ENCODE measurements at places on chromosomes 1 and 21.

DNA sequence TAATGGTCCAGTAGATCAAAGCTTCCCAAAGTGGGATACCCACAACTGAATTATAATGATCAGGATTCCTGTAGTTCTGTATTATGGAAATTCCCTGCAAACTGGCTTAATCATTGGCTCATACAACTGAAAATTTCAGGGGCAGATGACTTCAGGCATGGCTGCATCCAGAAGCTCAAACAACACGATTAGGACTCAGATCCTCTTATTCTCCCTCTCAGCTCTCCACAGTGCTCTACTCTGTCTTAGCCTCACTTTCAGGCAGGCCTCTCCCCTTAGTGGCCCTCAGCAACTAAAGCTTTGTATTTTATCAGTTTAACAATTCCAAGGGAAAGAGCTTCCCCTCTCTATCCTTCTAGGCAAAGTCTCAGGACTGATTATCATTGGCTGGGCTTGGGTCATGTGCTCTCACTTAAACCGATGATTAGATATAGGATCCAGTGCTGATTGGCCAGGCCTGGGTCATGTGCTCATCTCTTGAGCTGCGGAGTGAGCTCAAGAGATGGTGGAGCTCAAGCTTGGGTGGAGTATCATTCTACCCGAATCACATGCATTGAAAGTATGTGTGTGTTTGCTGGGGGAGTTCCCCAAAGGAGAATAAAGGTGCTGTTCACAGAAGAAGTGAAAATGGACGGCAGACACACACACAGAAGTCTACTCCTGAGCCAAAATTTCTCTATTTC is 57.9 kb upstream of the RUNX3 start:
- no peak for DNase-seq

GRCh38 chr1:186633116-186633515 is 47.1 kb downstream of the PTGS2 start:
- DNase-seq = no peak

- DNase-seq = no peak
Measured at GRCh38 chr21:45405819-45406762, 1.1 kb downstream of the COL18A1 start.

- no peak for DNase-seq
Measured at GRCh38 chr1:89781494-89782126, 39.2 kb upstream of the LRRC8D start.

- no peak for DNase-seq
Measured at GRCh38 chr1:66412704-66413103, 121.2 kb upstream of the SGIP1 start.

GRCh38 chr1:43644558-43644957 is 5.4 kb upstream of the KDM4A start:
- DNase-seq = no peak

- no peak for DNase-seq
Measured at GRCh38 chr1:119891386-119891785, 4.9 kb downstream of the ADAM30 start.

DNA sequence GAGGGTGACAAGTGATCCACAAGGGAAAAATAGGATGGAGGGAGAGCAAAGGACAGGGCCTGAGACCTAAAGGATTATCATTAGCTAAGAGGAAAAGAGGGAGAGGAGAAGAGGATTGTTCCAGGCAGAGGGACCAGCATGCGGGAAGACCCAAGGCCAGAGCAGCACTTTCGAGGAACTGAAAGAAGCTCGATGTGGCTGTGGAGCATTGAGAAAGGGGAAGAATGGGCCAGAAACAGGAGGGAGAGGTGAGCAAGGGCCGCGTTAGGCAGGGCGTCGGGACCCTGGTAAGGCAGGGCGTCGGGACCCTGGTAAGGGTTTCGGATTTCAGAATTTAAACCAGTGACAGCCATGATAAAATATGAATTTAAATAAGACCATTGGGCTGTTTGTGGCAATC is 22.8 kb upstream of the CSF1 start:
- no peak for DNase-seq

GRCh38 chr1:237306726-237307125 is 264.7 kb downstream of the RYR2 start:
- no peak for DNase-seq

- no peak for DNase-seq
Measured at GRCh38 chr1:99062192-99062591, 57.5 kb upstream of the PLPPR5 start.

- no peak for DNase-seq
Measured at GRCh38 chr1:25573961-25574360, 30.6 kb downstream of the LDLRAP1 start.

GRCh38 chr1:52994656-52995055 is 67.4 kb upstream of the PODN start:
- no peak for DNase-seq

DNA sequence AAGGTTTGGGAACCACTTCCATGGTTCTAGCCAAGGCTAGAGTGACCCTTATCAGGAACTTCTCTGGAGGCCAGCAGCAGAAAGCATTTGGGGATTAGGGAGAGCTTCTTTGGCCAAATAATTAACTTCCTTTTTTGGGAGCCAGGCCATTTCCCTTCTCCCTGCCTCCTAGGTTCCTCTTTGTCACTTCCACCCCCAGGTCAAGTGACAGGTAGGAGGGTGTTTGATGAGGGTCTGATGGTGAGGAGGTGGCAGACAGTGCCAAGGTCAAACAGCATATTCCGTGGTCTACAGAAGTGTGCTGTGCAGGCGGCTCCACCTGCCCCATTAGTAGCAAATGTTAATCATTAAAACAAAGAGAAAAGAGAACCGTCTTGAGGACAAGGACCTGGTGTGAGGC is 1.9 kb upstream of the KCNA10 start:
- no peak for DNase-seq
